ENCODE measurements at places on chromosomes 2 and 18.

- DNase-seq: no peak
These were observed 23.3 kb downstream of the SPTBN1 start for GRCh38 chr2:54479424-54479823.

DNA sequence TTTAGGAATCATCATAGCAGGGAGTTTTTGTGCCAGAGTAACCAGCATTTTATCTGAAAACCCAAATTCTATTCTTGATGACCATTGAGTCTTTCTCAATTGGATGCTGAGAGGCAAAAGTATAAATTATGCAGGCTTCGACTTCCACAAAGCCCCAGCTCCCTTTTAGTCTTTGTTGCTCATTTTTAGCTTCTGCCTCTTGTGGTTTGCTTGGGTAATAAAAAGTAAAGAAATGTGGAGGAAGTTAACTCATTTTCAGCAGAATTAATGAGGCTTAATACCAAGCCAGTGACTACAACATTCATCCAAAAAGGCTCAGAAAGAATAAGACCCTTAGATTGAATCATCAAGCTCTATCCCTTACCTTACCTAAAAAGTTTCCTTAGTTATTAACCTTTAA, 18.6 kb downstream of the ERMN start:
- DNase-seq: no peak

DNA sequence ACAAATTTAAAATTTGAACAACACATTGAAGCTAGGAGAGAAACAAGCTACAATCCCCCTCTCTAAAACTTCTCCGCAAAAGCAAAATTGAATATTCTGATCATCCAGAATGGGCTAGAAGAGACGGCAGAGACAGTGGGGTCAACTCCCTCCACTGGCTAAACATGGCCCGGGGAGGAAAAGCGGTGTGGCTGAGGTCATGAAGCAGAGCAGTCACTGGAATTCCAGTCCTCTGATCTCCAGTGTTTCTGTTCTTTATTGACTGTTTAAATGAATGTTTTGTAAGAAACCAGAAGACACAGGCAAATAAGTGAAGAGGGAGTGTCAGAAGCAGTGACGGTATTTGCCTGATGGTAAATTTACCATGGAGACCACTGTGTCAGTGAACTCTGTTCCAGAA, 116.2 kb downstream of the GAREM1 start:
- DNase-seq: no peak

- DNase-seq: no peak
These were observed 53.4 kb upstream of the ODC1 start for GRCh38 chr2:10501451-10501961.

DNA sequence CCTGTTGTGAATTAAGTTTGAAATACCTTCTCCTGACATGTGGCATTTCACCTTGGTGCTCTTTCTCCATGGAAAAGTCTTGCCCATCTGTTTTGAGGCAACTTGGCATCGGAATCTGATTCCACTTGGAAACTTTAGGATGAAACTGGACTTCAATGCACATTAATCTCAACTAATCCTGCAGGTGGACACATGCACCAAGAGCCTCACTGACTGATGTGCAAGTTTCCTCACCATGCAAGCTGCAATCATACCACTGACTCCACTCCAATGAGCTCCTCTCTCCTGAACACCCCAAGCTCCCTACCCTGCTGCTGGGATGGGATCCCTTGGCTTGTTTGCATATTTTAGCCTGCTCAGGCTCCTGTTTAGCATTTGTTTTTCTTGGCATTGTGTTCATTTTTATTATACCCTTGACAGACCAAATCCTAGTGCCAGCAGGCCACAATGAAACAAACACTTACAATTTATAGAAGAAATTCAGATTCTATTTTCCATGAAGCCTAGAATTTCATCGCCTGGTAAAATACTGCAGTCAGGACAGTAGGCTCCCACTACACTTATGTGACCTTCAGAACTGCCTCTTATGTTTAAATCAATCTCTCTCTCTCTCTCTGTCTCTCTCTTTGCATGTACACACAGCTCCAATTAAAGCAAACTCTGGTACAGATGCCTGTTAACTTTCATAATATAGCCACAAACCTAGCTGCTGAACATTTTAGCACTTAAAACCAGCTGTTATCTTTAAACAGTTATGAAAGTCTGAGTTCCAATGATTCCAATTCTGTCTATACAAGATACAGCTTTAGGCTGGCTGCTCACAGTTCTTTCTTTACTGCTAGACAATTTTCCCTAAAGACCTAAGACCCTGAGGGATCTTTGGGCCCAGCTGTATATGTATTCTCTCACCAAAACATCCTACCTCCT, 141.5 kb downstream of the OSR1 start:
- DNase-seq: no peak
